ENCODE measurements at places on chromosomes 7 and 10. TPM values are rescaled to one million over a fixed set of nuclear protein-coding genes. Genes with fewer than 3 reads are reported as not detected.

INMT gene
- not detected for total RNA-seq

FFAR4 gene
- not detected for total RNA-seq

C10orf88 gene
- total RNA-seq: 13.6 TPM

TAF6 gene
- 47.2 TPM for total RNA-seq

DNA sequence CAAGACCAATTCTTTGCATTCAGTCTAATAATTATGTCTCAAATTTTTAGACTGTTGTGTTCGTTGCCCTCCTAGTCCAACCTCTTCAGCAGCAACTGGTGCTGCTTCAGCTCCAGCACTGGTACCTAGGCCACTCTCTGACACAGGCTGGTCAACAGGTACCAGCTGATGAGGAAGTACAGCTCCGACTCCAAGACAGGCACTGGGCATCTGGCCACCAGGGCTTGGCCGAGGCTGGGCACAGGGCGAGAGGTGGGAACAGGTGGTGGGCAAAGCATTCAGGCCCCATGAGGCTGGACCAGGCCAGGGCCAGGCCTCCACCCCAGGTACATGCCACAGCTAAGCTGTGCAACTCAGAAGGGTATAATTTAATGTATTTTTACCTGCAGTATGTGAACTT lies 151.5 kb upstream of the AGR3 start:
- no peaks in the 10 kb centered on the region for H3K27me3 ChIP-seq
- H3K4me3 ChIP-seq: no peak overlapping the region
- no peak overlapping the region for H3K27ac ChIP-seq
- no peaks in the 10 kb centered on the region for H3K36me3 ChIP-seq
- H3K4me1 ChIP-seq: no peaks in the 10 kb centered on the region
- no peak for DNase-seq

- peaks cover 9% of the 10 kb centered on the region for H3K27me3 ChIP-seq
- H3K36me3 ChIP-seq: no peaks in the 10 kb centered on the region
- H3K4me1 ChIP-seq: no peaks in the 10 kb centered on the region
- no peak overlapping the region for H3K4me3 ChIP-seq
These were observed 20.4 kb upstream of the DPYSL4 start for GRCh38 chr10:132166216-132166950.

- peaks cover 20% of the 10 kb centered on the region for H3K36me3 ChIP-seq
- H3K27ac ChIP-seq: peak overlapping the region; percentile 18
- peaks cover 5% of the 10 kb centered on the region for H3K27me3 ChIP-seq
- H3K4me1 ChIP-seq: peaks cover 7% of the 10 kb centered on the region
- H3K4me3 ChIP-seq: peak overlapping the region; percentile 91
These were observed 3.0 kb downstream of the BAMBI start for GRCh38 chr10:28680358-28680752.

- no peaks in the 10 kb centered on the region for H3K27me3 ChIP-seq
- peaks cover 20% of the 10 kb centered on the region for H3K36me3 ChIP-seq
- H3K4me3 ChIP-seq: no peak overlapping the region
- H3K4me1 ChIP-seq: peaks cover 3% of the 10 kb centered on the region
These were observed 30.5 kb upstream of the TRIM8 start for GRCh38 chr10:102613785-102614184.

DNA sequence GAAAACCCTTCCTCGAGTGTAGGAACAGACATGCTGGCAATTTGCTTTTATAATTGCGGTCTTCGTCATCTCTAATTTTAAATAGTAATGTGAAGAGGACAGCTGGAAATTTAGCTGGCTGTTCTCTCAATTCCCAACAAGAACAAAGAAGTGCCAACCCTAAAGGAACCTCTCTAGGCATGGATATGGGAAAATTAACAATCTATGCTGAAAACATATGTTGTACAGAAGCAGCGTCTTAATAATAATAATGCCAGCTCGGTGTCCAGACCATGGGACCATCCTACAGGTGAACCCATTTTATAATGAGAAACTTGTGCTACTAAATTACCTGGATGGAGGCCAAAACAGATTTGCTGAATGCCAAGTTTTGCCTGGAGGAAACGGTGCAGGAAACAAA lies 641.4 kb upstream of the MGMT start:
- no peaks in the 10 kb centered on the region for H3K4me1 ChIP-seq
- no peak for DNase-seq
- H3K36me3 ChIP-seq: no peaks in the 10 kb centered on the region
- H3K27me3 ChIP-seq: peaks cover 56% of the 10 kb centered on the region

ORAI2 gene
- 15.4 TPM for total RNA-seq

DNA sequence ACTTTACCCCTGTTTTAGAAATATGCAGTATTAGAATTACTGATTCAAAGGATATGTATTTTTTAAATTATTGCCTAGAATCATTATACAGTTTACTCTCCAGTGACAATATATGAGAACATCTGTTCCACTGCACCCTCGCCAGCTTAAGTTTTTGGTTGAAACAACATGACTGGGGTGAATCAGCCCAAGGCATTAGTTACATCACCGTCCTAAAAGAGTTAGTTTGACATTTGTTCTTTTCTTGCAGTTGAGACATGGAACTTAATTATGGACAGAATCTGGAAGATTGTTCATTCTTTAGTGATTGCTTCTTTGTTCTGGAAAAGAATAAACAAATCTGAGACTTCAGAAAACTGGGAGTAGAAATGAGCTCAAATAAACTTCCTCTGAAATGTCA lies 167.3 kb upstream of the DKK1 start:
- H3K27me3 ChIP-seq: peaks cover 49% of the 10 kb centered on the region
- H3K4me3 ChIP-seq: no peak overlapping the region
- no peaks in the 10 kb centered on the region for H3K4me1 ChIP-seq
- H3K27ac ChIP-seq: no peak overlapping the region

ARHGAP22 gene
- total RNA-seq: 4.0 TPM

IKZF1 gene
- not detected for total RNA-seq

DNA sequence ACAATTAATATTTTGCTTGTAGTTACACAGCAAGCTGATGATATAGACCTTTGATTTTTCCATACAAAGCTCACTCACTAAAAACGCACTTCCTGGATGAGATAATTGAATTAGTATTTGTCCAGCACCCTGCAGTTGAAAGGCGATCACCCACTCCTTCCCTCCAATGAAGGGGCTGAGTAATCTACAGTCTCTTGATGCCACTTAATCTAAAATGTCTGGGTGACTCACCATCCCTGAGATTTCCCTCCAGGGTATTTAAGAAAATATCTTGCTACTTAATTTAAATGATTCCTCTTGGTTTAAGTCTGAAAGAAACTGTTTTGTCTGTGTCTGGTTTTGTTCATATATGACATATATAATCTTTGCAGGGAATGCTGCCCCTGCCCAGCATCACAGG lies 515.3 kb downstream of the GRID1 start:
- H3K4me1 ChIP-seq: no peaks in the 10 kb centered on the region
- no peaks in the 10 kb centered on the region for H3K36me3 ChIP-seq
- peak; percentile 29 for DNase-seq
- H3K4me3 ChIP-seq: no peak overlapping the region

PON3 gene
- total RNA-seq: not detected

DNA sequence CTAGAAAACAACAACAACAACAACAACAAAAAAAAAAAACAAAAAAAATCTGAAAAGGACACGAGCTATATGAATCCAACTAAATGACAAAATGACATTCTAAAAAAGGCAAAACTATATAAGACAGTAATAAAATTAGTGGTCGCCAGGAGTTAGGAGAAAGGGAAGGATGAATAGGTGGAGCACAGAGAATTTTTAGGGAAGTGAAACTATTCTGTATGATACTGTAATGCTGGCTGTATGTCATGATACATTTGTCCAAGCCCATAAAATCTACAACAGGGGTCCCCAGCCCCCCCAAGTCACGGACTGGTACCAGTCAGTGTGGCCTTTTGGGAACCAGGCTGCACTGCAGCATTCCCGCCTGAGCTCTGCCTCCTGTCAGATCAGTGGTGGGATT lies 2.8 kb upstream of the PUS7 start:
- no peak overlapping the region for H3K27ac ChIP-seq
- DNase-seq: no peak
- no peak overlapping the region for H3K4me3 ChIP-seq

CAV1 gene
- total RNA-seq: 225 TPM

DNA sequence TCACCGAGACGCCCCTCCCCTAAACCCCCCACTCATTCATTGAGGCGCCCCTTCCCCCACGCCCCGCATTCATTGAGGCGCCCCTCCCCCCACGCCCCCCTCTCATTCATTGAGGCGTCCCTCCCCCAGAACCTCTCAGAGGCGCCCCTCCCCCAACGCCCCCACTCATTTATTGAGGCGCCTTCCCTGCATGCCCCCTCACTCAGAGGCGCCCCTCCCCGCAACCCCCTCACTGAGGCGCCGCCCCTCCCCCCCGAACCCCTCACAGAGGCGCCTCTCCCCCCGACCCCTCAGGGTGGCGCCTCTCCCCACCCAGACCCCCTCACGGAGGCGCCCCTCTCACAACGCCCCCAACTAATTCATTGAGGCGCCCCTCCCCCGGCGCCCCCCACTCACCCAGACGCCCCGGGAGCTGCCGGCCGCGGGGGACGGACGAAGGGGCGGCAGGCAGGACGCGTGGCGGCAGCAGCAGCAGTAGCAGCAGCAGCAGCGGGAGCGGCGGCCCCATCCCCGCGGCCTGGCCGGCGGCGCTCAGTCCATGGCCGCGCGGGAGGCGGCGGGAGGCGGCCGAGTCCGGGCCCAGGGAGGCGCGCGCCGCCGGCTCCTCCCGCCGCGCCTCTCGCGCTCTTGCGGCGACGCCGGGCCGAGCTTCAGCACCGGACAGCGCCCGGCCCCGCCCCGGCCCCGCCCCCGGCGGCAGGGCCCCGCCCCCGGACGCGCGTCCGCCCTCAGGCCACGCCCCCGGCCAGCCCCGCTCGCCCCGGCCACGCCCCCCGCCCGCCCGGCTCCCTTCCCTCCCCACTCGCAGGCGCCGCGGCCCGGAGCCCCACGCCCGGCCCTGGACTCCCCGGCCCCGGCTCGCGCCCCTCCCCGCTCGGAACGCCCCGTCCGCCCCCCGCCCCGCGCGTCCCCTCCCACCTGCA lies at the start of gene PTPRN2:
Gene PTPRN2, minus strand, starts transcription at position 662 of the 923 bp plus-strand sequence.
- H3K27ac ChIP-seq: no peak within 1 kb of the TSS
- H3K27me3 ChIP-seq: peaks cover 10% of the 10 kb centered on the region
- no peak for DNase-seq
- H3K4me1 ChIP-seq: peaks cover 12% of the 10 kb centered on the region

DNA sequence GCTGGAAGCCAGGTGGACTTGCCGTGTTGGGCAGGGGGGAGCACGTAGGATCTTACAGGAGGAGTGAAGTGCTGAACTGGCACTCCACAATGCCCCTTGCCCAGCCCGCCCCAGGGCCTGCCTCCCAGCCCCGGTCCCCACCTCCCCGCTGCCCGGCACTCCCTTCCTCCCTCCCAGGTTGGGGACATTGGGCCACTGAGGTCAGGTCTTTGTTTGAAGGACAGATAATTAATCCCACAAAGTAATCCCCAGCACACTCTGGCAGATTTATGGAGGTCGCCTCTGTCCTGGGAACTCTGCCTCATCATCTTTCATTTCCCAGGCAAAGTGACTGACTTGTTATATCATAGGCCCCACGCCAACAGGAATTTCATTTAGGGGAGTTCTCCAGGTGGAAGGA lies 122.8 kb downstream of the C10orf105 start:
- peaks cover 15% of the 10 kb centered on the region for H3K27me3 ChIP-seq
- no peak overlapping the region for H3K4me3 ChIP-seq
- H3K27ac ChIP-seq: no peak overlapping the region
- peaks cover 9% of the 10 kb centered on the region for H3K4me1 ChIP-seq
- no peaks in the 10 kb centered on the region for H3K36me3 ChIP-seq

STAG3 gene
- 1.1 TPM for total RNA-seq

- no peaks in the 10 kb centered on the region for H3K27me3 ChIP-seq
- H3K4me1 ChIP-seq: peaks cover 6% of the 10 kb centered on the region
- peak; percentile 69 for DNase-seq
- peak within 1 kb of the TSS; percentile 79 for H3K4me3 ChIP-seq
- no peak within 1 kb of the TSS for H3K27ac ChIP-seq
- peaks cover 6% of the 10 kb centered on the region for H3K36me3 ChIP-seq
These were observed at the start of gene DNAJC12 for GRCh38 chr10:67837541-67838314. DNAJC12 (minus strand) TSS chr10:67838188; CDS start chr10:67838011, 177 bp downstream.

GRCh38 chr7:155066417-155066950 lies 3.6 kb upstream of the HTR5A start:
- H3K4me1 ChIP-seq: no peaks in the 10 kb centered on the region
- DNase-seq: peak; percentile 82
- H3K27me3 ChIP-seq: no peaks in the 10 kb centered on the region
- H3K4me3 ChIP-seq: no peak overlapping the region

GRCh38 chr7:36984710-36985312 lies 260.5 kb upstream of the AOAH start:
- no peak overlapping the region for H3K27ac ChIP-seq
- H3K4me1 ChIP-seq: no peaks in the 10 kb centered on the region
- no peak for DNase-seq

DNA sequence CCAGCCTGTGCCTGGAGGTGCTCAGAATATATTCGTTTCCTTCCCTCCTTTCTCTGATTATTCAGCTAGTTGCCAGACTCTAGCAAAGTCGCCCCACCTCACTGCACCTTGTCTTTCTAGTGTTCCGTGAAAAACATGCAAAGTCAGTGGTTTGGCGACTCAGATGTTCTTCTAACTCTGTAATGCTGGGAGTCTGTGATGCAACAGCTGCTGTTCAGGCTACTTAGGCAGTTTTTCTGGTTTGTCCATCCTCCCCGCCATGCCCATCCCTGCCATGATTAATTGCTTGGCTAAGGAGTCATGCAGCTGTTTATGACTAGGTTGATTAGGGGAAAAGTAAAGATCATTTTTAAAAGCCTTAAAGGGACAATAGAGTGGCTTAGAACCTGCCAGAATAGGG lies 99.4 kb downstream of the MTPN start:
- H3K36me3 ChIP-seq: no peaks in the 10 kb centered on the region
- H3K27ac ChIP-seq: no peak overlapping the region
- DNase-seq: peak; percentile 59
- H3K4me1 ChIP-seq: peaks cover 5% of the 10 kb centered on the region
- no peak overlapping the region for H3K4me3 ChIP-seq
- H3K27me3 ChIP-seq: no peaks in the 10 kb centered on the region

SEC31B gene
- total RNA-seq: 14.0 TPM

CYP2C9 gene
- total RNA-seq: not detected

DNA sequence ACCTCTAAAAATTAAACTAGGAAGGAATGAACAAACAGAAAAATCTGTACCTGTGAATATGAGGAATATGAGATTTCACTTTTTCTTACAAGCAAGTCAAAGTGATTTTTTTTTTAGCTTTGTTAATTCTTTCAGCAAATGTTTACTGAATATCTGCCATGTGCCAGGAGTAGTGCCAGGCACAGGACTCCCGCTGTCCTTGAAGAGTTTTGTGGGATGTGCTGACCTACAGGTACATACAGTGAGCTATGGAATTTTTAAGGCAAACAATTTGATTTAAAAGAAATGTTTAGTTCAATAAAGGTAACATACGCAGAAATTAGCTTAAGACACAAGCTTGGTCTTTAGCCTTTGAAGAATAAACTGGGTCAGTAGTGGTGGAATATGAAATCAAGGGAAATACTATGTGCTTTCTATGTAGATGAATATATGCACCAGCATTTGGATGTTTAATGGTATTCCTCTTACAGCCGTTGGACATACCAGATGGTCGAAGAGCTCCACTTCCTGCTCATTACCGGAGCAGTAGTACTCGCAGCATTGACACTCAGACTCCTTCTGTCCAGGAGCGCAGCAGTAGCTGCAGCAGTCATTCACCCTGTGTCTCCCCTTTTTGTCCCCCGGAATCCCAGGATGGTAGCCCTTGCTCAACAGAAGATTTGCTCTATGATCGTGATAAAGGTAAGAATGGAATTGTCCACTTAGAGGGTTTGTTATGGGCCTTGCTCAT lies 102.0 kb downstream of the GLCCI1 start:
- peaks cover 11% of the 10 kb centered on the region for H3K36me3 ChIP-seq
- no peaks in the 10 kb centered on the region for H3K27me3 ChIP-seq
- no peak overlapping the region for H3K4me3 ChIP-seq
- no peak overlapping the region for H3K27ac ChIP-seq
- peaks cover 10% of the 10 kb centered on the region for H3K4me1 ChIP-seq
- no peak for DNase-seq
